ENCODE measurements at places on chromosomes 7 and 10. TPM values are rescaled to one million over a fixed set of nuclear protein-coding genes. Genes with fewer than 3 reads are reported as not detected.

Gene PNLIPRP2
- total RNA-seq: not detected

Gene PTPRN2
- total RNA-seq: 2.8 TPM

Gene ITPRID1
- not detected for total RNA-seq

Gene EBLN1
- total RNA-seq: not detected

Gene RAB18
- 72.4 TPM for total RNA-seq

Gene MYH16
- not detected for total RNA-seq

Gene SLC26A5
- total RNA-seq: 1.6 TPM

Gene UFSP1
- total RNA-seq: 2.6 TPM

Gene IFIT1B
- 2.2 TPM for total RNA-seq

Gene FAM25A
- total RNA-seq: not detected

Measured in urinary bladder (tissue), 4 donors.